ENCODE measurements at places on chromosomes 13 and 19.

- no peak for DNase-seq
Observed at GRCh38 chr13:21060338-21061028, 903 bp downstream of the LATS2 start.

- no peak for DNase-seq
Observed at GRCh38 chr13:38570706-38571105, 116.2 kb upstream of the FREM2 start.

DNA sequence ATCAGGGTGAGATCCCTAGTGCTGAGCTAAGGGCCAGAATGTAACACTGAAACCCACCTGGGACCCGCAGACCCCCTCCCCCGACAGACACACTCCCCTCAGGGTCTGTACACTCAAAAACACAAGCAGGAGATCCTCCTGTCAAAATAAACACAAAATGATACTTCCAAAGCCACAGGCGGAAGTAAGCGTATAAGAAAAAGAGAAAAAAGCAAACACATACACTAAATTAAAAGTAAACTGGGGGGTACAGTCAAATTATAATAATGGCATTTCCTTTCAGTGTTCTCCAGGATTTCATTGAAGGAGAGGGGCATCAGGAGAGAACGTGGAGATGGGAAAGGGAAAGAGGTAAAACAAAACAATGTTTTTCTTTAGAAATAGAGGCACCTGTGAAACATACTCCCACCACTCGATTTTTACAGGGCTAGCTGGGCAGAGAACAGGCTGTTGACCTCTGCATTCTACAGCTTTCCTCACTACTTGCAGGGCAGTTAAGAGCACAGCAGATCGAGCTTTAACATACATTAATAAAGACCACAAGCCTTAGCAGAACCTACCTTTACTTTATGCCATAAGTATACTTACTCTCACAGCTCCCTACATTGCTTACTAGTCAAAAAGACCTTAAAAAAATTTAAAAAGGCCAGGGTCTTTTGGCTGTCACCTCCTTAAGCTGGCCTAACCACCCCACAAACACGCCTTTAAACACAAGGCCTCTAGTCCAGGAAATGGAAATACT is 5.3 kb downstream of the ZIC5 start:
- DNase-seq = no peak

DNA sequence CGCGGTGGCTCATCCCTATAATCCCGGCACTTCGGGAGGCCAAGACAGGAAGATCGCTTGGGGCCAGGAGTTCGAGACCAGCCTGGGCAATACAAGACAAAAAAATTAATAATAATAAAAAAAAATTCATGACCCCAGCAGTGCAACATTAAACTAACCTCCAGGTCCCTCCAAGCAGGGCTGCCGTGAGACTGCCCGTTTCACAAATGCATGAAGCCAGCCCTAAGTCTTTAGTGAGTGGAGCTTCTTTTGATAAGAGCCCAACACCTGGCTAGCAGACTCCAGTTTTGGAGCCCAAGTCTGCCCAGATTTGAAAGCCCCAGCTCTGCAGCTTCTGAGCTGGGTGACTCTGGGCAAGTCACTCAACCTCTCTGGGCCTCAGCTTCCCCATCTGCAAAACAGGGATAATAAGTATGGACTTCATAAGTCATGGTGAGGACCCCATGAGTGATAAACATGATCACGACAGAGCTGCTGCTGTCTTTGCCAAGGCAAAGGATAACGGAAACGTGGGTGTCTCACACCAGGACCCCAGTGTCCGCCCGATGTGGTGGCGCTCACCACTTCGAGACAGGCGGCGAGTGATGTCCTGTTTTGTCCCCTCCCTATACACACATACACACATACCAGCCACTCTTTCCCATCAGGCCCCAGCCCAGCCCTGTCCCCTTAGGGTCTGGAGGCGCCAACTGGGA is 38.4 kb upstream of the NANOS3 start:
- DNase-seq = no peak

GRCh38 chr13:84894749-84895148 is 904.5 kb downstream of the SLITRK6 start:
- DNase-seq = no peak

DNA sequence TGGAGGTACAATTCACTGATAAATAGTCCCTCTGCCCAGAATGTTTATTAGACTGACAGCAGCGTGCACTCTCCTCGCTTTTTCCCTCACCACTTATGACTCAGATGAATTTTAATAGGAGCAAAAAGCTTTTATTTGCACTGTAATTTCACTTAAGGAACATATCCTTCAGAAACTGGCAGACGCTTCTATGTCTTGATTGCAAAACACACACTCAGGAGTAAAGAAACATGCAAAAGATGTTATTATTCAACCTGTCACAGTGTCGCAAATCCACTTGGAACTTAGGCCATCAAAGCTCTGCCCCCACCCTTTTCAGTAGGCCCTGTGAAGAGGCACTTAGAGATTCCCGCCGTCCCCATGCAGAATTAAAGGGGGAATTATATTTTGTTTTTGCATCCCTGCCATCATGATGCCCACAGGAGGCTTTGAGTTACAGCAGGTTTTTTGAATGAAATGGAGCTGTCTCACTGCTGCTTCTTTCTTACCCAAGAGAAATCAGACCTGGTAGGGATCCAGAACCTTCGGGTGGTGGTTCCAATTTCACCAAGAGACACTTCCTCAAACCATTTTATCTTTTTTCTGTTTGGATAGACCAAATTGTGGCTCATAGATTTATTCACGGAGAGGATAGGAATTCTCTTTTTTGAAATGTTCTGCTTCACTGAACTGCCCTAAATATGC is 74.5 kb downstream of the GGACT start:
- DNase-seq = no peak

DNA sequence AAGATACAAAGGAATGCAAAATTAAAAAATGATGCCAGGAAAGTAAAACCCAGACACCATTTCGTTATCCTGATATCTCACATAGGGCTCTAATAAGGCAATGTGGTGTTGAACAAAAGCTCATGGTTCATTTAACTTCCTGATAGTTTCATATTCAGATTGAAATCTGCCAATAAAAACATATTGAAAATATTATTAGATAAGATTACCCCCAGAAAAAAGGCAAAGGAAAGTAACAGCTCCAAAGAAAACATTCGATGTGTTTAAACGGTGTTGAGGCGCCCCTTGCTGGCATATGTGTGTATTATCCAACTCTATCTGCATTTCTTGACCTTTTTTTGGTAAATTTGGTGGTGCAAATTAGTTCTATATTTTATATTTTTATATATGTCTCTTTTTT is 75.9 kb downstream of the ESD start:
- DNase-seq = no peak

DNA sequence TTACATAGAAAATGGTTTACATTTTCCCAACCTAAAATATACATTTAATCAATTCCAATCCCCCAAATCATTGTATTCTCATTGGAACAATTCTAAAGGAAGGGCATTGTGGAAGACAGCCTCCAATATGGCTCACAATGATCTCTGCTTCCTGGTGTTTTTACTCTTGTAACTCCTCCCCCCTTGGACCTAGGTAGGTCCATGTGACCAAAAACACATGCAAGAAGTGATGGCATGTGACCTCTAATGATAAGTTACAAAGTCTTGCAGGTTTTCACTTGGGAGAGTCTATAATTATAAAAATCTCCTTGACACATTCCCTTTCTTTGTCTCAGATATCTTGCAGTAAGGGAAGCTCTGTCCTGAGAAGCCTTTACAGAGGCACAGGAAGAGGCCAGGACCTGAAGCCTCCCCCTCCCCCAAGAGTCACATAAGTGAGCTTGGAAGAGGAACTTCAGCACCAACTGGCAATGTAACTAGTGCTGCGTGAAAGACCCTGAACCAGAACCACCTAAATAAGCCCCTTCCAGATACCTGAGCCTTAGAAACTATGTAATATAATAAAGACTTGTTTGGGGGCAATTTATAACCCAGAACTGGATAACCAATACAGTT is 816.2 kb upstream of the ATXN8OS start:
- no peak for DNase-seq

GRCh38 chr19:21474671-21475181 is 30.7 kb upstream of the ZNF429 start:
- peak; percentile 22 for DNase-seq

GRCh38 chr19:17235300-17235970 is 9.4 kb downstream of the OCEL1 start:
- peak; percentile 59 for DNase-seq

GRCh38 chr13:25987987-25988386 is 63.8 kb downstream of the SHISA2 start:
- no peak for DNase-seq

- no peak for DNase-seq
Observed at GRCh38 chr19:2720777-2721569, at the start of gene DIRAS1. DIRAS1 (minus strand) TSS chr19:2721372; CDS start chr19:2717806, 3,566 bp downstream.

DNA sequence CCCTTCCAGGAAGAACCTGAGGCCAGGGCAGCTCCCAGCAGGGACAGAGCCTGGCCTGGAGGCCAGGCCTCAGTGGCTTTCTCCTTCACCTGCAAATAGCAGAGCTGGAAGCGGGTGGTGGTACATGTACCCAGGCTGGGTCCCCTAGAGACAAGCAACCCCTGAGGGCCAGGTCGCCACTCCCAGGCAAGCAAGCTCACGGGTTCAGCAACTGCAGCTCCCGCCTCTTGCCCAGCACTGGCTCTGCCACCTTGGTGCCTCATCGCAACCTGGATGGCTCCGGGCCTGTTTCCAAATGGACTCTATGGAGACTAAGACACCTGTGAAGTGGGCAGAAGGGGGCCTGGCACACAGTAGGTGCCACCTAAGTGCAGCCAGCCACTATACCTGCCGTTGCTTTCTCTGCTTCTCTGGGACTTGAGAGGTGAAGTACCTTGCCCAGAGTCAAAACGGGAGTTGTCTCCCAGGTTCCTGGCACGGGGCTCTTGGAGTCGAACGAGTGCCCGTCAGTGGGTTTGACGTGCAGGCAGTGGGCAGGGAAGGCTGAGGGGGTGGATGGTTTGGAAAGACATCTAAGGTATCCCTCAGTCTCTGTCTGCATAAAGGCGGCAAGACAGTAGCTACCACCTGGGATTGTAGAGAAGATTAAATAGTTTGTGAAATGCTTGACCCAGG is 2.4 kb upstream of the PLPP2 start:
- DNase-seq = no peak

GRCh38 chr13:39612023-39612637 is 9.1 kb upstream of the LHFPL6 start:
- peak; percentile 37 for DNase-seq

DNA sequence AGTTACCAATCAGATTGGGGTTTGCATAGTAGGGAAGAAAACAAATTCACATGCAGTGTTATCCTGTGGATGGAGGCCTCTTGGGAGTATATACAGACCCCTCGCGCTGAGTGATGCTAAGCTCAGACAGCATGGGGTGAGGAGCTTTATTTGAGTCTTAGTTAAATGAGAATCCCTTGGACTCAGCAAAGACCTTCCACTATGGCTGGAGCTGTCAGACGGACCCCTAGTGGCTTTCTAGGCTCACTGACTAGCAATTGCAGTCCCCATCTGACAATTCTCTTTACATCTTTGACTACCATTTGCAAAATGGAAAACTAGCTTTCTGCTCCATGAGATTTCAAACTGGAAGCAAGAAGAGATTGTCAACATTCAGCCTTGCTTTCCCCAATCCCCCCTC is 90.4 kb downstream of the STOML3 start:
- DNase-seq = no peak

DNA sequence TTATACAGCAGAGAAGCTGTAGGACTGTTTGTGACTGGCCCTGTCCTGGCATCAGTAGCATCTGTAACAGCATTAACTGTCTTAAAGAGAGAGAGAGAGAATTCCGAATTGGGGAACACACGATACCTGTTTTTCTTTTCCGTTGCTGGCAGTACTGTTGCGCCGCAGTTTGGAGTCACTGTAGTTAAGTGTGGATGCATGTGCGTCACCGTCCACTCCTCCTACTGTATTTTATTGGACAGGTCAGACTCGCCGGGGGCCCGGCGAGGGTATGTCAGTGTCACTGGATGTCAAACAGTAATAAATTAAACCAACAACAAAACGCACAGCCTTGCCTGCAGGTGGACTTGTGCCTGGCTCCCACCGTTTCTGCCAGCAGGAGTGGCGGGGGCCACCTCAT is 27.3 kb upstream of the LDLR start:
- DNase-seq = no peak

- no peak for DNase-seq
Observed at GRCh38 chr13:51323824-51324511, 15.5 kb upstream of the SERPINE3 start.

- no peak for DNase-seq
Observed at GRCh38 chr19:30069535-30070197, 127.6 kb downstream of the URI1 start.

- no peak for DNase-seq
Observed at GRCh38 chr13:37068962-37069361, 9.5 kb upstream of the SUPT20H start.

GRCh38 chr13:72620874-72621273 is 106.6 kb downstream of the MZT1 start:
- DNase-seq = no peak

DNA sequence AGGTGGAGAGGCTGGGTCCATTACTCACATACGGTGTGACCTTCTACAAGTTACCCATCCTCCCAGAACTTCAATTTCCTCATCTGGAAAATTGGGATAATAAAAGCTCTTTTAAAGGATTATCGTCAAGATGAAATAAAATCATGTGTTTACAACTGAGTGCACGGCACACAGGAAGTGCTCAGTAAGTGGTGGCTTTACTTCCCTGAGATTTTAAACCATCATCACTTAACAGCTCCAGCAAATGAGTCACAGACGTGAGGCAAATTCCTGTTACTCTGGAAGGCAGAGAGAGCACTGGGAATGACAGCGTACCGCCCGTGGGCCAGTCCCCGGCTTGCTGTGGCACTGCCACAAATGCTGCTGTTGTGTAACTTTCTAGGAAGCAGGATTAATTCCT is 64.1 kb downstream of the MRPL57 start:
- no peak for DNase-seq

- DNase-seq = no peak
Observed at GRCh38 chr19:11164296-11164695, 8.7 kb upstream of the SPC24 start.

DNA sequence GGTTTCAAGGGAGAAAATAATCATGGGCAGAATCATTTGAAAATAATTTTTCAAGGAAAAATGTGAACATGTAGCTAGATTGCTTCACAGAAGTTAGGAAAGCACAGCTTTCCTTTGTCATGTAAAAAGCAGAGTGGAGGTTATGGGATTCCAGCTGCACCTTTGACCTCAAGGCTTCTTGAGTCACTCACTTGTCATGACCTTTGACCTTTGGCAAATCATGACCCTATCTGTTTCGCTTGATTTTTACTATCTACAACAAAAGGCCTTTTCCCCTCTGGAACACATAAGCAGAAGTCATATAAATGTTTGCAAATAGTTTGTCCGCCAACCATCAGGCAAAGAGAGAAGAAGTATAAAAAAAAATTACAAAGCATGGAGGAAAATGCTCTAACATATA is 210.7 kb upstream of the MIR17HG start:
- no peak for DNase-seq

GRCh38 chr13:44220948-44221347 is 152.7 kb upstream of the SERP2 start:
- DNase-seq = no peak

Data from activated CD8-positive, alpha-beta memory T cell treated with anti-CD3 and anti-CD28 coated beads for 1 hour (primary cell).